ENCODE measurements at places on chromosomes 1 and 21. TPM values are rescaled to one million over a fixed set of nuclear protein-coding genes. Genes with fewer than 3 reads are reported as not detected.

DNA sequence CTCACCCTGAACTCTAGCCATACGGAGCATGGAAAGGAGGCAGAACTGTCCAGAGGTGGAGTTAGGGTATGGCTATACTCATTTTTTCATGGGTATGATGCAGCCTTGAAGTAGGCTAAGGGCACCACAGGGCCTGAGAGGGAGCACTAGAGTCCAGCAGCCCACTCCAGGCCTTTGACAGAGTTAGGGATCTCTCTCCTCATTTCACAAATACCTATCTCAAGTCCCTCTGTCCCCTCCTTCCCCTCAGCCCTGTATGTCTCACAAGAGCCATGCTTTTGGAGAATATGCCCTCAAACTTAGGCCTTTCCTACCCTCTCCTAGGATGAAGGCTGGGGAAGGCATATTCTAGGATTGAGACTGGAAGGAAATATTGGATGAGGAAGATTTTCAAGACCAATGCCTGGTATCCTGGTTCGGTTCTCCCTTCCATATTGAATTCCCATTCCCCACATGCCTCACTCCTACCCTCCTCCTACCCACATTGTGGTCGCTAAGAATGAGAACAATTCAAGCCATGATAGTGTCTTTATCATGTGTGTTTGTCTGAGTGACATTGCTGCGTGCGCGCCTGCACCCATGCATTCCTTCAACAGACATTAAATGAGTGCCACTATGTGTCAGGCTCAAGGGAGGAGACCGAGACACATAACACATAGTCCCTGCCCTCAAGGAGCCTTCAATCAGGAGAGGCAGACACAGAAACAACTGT, 2.6 kb upstream of the NECTIN4 start:
- DNase-seq: no peak

LINGO4 gene
- polyA plus RNA-seq: not detected

DDAH1 gene
- polyA plus RNA-seq: not detected

DNA sequence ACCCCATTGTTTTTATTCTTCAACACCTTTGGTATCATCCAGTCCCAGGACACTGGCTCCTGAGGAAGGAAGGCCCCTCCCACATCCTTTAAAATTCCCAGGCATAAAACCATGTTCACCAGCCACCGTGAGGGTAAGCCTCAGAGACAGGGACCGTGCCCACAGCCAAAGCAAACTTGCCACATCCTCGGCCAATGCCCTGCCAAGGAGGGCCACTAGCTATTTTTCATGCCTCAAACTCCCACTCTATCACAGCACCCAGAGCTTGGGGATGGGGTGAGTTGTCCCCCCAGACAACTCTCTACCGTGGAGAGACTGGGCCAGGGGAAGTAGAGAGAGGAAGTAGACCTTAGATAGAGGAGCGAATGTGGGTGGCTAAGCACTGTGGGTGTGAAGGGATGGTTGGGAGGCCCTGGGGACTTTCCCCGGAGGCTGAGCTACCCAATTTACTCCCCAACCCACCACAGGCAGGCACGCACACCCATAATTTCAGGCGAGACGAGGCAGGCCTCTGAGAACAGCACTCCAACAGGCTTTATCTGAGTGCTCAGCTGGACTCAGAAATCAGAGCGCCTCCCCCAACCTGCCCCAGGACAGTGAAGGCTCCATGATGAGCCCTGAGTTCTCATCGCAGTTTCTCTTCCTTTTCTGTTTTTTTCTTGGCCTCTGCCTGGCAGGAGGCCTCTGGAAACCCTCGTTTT, 15.9 kb upstream of the BTG2 start:
- peak; percentile 97 for DNase-seq

LCE1E gene
- polyA plus RNA-seq: not detected

GRCh38 chr1:170887726-170888125, 47.6 kb upstream of the MROH9 start:
- DNase-seq: no peak
